ENCODE measurements at places on chromosomes 13 and 19.

- no peak for DNase-seq
Observed at GRCh38 chr19:20660473-20661140, 764 bp downstream of the ZNF626 start.

DNA sequence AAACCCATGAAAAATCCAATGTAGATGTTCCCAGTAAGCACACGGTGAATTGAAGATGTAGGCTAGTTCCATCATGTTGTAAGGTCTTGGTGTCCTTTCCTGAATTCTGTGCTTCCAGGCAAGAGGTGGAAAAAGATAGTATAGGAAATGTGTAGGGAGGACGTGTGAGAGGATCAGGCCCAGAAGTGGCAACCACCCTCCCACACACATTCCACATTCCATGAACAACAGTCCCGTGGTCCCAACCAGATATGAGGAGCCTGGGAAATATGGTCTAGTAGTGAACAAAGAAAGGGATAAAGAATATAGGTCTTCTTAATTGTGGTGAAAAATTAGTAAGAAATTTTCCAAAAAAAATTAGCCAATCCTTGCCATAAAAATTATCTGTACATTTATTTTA is 1254.2 kb upstream of the SLC10A2 start:
- no peak for DNase-seq

- no peak for DNase-seq
Observed at GRCh38 chr19:4229179-4229931, at the start of gene EBI3. Gene EBI3 (plus strand): TSS chr19:4229523. CDS start chr19:4229551, 28 bp downstream.

DNA sequence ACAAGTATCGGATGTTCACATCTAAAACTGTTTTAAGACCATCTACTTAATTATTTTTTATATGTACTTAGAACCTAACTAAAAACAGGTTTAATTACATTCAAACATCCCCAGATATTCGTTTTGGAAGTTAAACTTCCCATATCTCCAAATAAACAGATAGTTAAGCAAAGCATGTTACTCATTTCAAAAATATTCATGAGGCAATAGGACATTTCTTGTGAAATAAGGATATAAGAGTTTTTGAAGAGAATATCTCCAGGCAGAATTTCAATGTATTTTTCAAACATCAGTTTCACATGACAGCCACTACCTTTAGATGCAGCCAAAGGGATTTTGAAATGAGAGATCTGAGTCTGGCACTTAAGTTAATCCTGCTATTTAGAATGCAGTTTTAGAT is 697.5 kb downstream of the SLITRK1 start:
- DNase-seq, result no peak

GRCh38 chr13:71517004-71517403 is 350.0 kb downstream of the DACH1 start:
- no peak for DNase-seq

DNA sequence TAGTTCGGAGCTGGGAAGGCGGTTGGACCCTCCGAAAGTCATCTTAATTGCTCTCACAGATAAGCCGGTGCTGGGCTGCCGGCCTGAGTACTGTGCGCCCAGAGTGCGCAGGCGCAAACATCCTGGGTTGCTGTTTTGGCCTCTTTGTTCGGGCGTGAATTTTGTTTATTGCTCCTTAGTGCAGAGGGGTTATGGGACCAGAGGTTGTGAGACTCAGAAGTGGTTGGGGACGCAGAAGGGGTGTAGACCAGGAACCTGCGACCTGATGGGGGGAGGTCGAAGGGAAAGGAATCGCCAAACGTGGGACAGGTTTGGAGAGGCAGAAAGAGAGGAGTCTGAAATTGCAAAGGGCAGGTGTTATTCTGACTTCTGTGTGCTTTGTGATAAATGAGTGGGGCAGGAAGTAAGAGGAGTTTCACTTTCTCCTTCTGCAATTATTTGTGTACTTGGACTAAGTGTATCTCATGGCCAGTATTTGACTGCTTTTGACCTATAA is 607 bp upstream of the ZNF566 start:
- DNase-seq, result no peak

- no peak for DNase-seq
Observed at GRCh38 chr13:50340146-50340545, 324.9 kb downstream of the KCNRG start.

GRCh38 chr13:96768524-96768923 is 225.8 kb downstream of the OXGR1 start:
- DNase-seq, result no peak

DNA sequence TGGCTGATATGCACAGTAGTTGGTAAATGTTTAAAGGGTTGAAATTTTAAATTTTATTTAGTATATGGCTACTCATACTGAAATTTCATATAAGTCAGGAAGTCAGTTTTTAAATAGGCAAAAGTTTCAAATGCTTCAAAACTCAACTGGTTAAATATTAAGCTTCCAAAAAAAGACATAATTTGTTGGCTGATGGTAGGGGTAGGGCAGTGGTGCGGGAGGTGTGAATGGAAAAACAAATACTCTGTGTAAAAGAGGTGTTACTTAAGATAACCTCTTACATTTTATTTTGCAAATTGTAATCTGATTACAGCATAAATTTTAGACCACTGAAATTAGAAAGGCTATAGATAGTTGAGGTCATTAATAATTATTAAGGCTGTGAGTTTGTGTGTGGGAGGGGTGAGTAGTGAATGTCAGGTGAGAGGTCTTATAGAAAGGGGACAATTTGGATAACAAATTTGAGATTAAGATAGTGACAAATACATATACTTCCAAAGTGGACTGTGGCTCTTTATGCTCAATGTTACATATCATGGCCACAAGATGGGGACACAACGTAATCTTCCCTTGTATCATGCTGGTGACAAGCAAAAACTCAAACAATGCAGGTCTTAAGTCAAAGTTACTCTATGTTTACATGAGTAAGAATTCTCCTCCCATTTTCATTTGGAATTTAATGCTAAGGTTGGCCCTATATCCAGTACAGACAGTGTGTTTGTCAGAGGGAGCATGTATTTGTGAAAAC is 36.6 kb upstream of the OXGR1 start:
- DNase-seq, result no peak

- no peak for DNase-seq
Observed at GRCh38 chr13:43981091-43981490, 101.4 kb downstream of the LACC1 start.

DNA sequence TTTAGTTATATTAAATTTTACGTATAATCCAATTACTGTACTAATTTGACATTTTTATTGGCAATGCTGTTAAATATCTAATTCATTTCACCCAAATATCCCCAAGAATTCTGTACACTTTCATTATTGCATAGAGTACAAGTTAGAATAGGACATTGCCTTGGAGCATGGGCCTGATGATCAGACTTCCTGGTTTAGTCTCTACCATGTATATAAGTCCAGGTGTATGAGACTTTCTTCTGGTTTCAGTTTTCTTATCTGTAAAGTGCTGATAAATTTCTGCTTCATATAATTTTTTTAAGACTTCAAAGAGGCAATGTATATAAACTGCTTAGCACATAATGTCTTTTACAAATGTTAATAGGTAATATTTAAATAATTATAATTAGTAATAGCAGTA is 179.4 kb downstream of the KLF12 start:
- DNase-seq, result no peak

GRCh38 chr19:416416-416815 is 7.5 kb upstream of the C2CD4C start:
- no peak for DNase-seq

- no peak for DNase-seq
Observed at GRCh38 chr13:106691341-106691740, 123.4 kb upstream of the ARGLU1 start.

- no peak for DNase-seq
Observed at GRCh38 chr19:56111601-56112312, 9.3 kb downstream of the ZNF787 start.

- no peak for DNase-seq
Observed at GRCh38 chr19:7808108-7808507, 21.9 kb upstream of the EVI5L start.

- no peak for DNase-seq
Observed at GRCh38 chr13:95360464-95361097, 59.3 kb upstream of the ABCC4 start.

GRCh38 chr13:36438594-36439483 is 6.5 kb downstream of the CCNA1 start:
- no peak for DNase-seq

- no peak for DNase-seq
Observed at GRCh38 chr19:8504919-8505318, 2.5 kb upstream of the PRAM1 start.

GRCh38 chr19:49243129-49243528 is 81.9 kb downstream of the SLC6A16 start:
- no peak for DNase-seq

- DNase-seq, result no peak
Observed at GRCh38 chr13:86945584-86945983, 725.6 kb upstream of the SLITRK5 start.

GRCh38 chr13:105984236-105984635 is 551.2 kb downstream of the EFNB2 start:
- no peak for DNase-seq

DNA sequence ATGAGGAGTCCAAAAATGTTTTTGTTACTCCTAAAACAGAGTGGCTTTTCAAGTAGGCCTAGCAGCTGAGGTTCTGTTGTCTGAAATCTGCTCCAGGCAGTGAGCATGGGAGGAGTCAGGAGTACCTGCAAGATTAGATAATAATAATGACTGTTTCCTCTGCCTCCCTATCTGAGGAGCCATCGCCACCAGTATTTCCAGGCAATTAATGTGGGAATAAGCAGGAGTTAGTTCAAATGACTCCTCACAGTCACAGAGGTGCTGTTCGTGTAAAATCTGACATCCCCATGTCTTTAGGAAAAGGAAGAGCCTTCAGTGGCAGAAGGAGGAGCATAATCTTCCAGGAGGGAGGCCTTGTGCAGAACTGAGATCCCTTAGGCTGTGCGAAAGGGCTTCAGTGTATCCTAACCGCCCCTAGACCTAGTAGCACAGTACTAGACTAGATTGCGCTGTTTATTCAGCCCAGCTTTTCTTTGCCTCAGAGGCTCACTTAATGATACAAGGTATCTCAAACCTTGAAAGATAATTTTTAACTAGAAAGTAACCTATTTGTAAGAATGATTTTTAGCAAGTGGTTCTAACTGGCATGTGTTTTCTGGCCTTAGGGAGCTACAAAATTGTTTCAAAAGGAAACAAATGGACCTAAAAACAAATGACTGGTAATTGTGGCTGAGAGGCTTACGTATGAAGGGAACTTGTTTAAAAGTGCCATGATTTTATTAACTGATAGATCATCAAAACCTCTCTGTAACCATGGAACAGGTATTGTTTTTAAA is 49.0 kb downstream of the FREM2 start:
- no peak for DNase-seq

DNA sequence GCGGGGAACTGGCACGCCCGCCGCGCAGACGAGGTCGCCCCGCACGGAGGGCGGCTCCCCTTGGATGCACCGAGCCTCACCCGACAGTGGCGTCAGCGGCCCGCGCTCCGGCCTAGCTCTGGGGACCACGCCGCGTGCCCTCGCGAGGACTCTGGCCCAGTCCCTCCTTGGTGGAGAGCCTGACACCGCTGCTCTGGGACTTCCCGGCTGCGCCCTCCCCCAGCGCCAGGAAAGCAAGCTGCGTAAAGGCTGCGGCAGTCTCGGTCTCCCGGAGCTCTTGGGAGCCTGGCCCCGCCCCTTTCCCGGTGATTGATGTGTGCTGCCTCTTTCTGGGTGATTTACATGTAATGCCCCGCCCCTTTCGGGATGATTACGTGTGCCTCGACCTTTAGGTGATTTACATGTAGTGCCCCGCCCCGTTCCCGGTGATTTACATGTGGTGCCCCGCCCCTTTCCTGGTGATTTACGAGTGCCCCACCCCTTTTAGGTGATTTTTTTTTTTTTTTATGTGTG is at the start of gene LENG9:
LENG9 (minus strand) TSS at position 248 of the 513 bp plus-strand sequence. CDS start 252 bp downstream, outside the sequence.
- peak; percentile 82 for DNase-seq

DNA sequence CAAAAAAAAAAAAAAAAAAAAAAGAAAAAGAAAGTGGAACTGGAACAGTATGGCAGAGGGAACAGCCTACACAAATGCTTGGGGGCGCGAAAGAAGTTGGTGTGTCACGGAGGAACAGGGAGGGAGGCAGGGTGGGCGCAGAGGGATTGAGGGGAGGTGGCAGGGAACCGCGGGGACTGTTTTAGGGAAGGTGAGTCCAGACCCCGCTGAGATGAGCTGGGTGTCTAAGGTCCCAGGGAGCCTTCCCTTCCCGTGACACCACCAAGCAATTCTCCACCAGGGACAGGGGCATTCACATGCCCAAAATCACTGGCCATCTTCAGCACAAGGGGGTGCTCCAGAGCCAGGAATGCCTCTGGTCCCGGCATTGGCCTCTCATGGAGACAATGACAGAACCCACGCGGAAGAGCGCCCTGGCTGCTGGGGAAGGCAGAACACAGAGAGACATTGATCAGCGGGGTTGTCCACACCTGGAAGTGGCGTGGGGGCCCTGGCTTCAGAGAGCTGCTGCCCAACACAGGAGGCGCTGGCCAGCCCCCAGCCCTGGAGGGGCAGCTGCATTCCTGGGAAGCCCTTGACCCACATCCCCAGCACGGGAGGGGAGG is 6.9 kb downstream of the PEAK3 start:
- no peak for DNase-seq

DNA sequence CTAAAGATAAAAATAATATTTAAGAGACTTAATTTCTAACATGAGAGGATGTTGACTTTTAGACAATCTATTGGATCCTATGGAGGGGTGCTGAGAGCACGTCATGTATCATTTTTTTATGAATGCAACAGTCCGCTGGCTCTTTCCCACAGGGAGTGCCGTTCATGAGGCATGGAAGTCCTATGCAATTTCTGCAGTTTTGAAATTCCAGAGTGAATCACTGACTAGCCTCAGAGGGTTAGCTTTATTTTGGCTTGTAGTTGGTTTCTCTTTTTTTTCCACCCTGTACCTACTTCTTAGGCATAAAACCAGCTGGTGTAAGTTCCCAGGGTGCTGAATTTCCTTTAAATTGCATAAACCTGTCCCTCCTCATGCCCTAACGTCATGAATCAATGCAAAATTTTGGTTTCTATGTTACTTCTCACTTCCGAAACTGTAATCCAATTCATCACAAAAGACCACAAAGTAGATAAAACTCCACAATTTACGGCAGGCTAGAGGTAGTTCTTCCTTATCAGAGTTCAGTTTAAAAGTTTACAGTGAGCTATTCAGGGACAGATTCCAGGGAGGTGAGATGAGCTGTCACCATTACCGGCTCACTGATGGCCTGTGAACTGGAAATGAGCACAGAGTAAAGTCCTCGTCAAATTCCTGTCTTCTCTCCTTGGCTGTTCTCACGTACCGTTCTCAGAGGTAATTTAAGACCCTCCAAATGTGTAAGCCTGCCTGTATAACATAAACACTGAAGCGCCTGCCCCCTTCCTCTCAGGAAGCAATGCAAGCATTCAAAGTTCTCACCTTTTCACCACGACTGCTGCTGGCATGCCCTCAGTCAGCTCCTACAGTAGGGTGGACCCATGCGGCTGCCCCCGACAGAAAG is 216.6 kb upstream of the SLC10A2 start:
- DNase-seq, result no peak

- no peak for DNase-seq
Observed at GRCh38 chr19:33298146-33298911, 4.0 kb downstream of the CEBPA start.

- DNase-seq, result no peak
Observed at GRCh38 chr13:32530841-32531253, 7.7 kb downstream of the N4BP2L2 start.
